ENCODE measurements at places on chromosomes 3 and 15. TPM values are rescaled to one million over a fixed set of nuclear protein-coding genes. Genes with fewer than 3 reads are reported as not detected.

MYL3 gene
- total RNA-seq: 2,071 TPM

PPP1R14D gene
- not detected for total RNA-seq

MANF gene
- 24.0 TPM for total RNA-seq

- DNase-seq: no peak
These were observed 64.2 kb upstream of the TMEM115 start for GRCh38 chr3:50423543-50423942.

DNA sequence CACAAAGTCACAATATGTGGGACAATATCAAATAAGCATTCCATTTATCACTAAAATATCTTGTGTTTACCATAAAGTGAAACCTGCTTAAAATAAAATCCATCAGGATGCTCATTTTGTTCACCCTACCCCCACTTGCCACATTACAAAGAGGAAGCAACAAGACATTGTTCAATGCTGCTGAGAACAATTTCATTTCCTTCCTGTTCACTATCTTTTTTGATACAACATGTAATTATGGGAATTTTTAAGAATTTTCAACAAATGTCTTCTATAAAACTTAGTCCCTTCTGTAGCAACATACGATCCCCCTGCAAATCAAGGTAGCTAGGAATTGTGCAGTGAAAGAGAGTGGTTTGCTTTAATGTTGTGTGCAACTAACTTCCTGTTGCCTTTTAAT, 34.9 kb upstream of the GPR160 start:
- DNase-seq: no peak

GRCh38 chr3:23805210-23805632, 534 bp upstream of the UBE2E1 start:
- no peak for DNase-seq

- no peak for DNase-seq
These were observed 38.3 kb downstream of the SCAPER start for GRCh38 chr15:76866716-76867321.

DNA sequence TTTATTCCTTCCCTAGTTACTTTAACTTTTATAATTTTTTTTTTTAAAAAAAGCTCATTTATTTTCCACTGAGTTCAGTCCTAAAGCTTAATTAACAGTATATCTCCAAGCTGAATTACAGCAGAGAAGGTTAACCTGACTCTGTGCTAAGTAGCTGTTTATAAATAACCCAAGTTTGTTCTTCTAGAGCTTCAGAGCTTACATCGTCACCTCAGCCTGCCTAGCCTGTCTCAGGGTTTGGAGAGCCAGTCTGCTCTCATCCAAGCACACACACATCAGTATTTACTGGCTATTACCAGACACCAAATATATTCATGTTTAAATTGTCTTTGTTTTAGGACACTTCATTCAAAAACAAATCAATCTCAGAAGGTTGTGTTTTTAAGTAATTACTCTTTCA, 154.9 kb downstream of the CDIN1 start:
- DNase-seq: no peak

- no peak for DNase-seq
These were observed 21.6 kb downstream of the IFT122 start for GRCh38 chr3:129461461-129462146.

DNA sequence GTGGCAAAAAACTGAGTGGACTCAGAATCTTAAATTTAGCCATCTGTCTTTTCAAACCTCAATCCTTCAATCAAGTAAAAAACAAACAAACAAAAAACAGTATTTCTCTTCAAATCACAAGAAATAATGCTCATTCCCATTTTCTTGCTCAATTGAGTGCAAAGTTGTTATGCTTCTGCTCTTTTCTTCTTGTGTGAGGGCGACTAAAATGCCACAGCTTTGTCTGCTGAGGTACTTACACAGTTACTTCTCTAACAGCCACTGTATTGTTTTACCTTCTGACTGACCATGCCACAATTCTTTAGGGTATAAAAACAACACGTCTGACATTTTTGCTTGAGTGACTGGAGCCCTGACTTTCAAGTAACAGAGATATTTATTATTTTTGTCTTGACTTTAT, 617.4 kb downstream of the NAALADL2 start:
- no peak for DNase-seq

GRCh38 chr3:118480101-118480860, 554.4 kb downstream of the IGSF11 start:
- DNase-seq: no peak

- no peak for DNase-seq
These were observed 135.3 kb downstream of the FEZF2 start for GRCh38 chr3:62238003-62238402.

GRCh38 chr15:29615791-29616190, 206.5 kb downstream of the TJP1 start:
- no peak for DNase-seq

- no peak for DNase-seq
These were observed 172 bp downstream of the ITPKA start for GRCh38 chr15:41493902-41494189.

DNA sequence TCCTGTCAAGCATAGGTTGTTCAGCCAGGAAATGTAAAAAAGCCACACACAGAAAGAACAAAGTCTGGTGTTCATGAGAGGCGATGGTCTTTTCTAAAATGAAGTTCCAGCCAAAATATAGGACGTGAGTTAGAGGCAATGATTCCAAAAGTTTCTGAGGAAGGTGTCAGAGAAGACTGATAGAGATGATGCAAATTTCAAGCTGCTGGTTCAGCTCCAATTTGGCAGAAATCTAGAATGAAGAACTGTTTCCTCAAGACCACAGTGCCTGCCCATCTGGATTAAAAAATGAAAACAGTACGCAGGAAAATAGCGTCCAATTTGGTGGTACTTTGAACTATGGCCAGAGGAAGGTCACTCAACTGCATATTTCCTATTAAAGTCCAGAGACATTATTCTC, 672.9 kb downstream of the SQOR start:
- DNase-seq: no peak

Data from psoas muscle (tissue), 8 donors.